ENCODE measurements at places on chromosomes 16 and 17.

DNA sequence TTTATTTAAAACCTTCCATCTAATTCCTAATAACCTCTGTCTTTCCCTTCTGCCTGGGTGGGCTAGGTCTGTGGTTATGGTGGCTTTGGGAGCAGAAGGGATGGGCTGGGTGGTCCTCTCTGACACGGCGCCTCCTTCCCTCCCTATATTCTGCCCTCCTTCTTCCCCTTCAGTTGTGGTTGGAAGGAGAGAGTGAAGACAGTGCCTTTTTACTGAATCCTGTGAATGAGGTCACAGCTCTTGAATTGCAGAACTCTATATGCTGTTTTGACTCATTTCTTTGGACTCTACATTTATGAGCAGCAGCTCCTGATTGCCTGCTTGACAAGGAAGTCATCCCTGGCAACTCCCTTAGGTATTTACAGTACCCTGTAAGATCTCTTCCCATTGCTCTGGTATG lies 256.0 kb upstream of the ELAC2 start:
- peak; percentile 1 for DNase-seq

- no peak for DNase-seq
These were observed 440.8 kb downstream of the KCNJ2 start for GRCh38 chr17:70610161-70610560.

DNA sequence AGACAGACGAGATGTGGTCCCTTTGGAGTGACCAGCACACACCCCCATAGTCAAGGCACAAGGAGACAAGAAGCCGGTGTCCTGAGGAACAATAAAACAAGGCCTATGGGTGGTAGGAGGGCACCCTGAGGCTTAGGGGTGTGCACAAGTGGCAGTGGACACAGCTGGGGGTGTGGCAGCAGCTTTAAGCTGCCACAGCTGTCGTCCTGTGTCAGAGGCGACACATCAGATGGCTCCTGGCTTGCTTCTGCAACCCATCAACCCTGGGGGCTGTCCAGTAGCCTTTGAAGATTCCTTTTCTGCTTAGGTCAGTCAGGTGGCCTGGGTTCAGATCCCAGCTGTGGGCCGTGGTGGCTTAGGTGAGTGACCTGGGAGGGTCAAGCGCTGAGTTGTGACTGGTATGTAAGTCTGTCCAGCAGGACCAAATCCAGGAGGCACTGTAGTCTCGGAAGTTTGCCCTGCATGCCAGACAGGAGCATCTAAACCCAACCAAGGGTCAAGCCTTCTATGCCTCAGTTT lies 15.8 kb downstream of the DRC3 start:
- DNase-seq, result no peak

- DNase-seq, result no peak
These were observed 23.9 kb upstream of the NGFR start for GRCh38 chr17:49471089-49471683.

GRCh38 chr16:53768167-53768566 lies 64.2 kb downstream of the FTO start:
- DNase-seq, result no peak

DNA sequence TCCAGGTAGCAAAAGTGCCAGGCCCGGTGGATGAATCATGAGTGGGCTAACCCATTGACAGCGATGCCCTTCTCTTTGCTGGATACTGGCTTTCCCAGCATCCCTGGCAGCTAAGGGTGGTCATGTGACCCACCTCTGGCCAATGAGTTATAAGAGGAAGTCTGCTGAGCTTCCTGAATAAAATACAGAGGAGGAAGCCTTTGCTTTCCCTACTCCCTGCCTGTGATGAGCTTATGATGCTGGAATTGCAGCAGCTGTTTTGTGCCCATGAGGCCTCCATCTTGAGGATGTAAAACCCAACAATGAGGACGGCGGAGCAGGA lies 15.0 kb upstream of the ATP2A3 start:
- DNase-seq, result no peak

DNA sequence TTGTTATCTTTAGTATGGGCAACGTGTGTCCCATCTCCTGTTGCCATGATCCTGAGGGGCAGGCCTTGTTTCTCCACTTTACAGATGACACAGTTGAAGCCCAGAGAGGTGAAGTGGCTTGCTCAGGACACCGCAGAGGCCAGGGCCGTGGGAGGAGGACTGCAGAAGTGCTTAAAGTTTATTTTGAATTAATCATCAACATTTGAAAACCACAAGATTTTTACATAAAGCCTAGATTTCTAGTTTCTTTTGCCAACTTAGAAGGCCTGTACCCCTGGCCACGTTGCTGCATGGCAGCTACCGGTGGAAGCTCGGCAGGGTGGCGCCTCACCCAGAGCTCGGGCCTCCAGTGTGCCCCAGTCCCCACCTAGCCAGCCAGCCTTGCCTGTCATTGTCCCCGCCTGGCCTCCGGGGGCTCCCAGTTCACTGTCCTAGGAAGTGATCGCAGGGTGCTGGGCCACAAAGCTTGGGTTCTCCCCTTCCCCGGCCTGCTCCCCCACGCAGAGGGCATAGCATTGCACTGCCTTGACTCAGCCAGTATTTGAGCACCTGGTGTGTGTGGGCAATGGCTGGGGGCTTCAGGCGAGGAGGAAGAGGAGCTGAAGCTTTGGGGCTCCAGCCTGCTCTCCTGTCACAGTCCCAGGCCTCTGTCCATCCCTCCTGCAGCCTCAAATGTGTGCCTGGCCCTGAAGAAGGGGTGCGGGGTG lies 14.8 kb upstream of the ADCY7 start:
- peak; percentile 96 for DNase-seq

GRCh38 chr17:55436224-55437158 lies 14.9 kb upstream of the MMD start:
- no peak for DNase-seq

GRCh38 chr17:35116845-35117244 lies 2.8 kb downstream of the RAD51D start:
- no peak for DNase-seq

DNA sequence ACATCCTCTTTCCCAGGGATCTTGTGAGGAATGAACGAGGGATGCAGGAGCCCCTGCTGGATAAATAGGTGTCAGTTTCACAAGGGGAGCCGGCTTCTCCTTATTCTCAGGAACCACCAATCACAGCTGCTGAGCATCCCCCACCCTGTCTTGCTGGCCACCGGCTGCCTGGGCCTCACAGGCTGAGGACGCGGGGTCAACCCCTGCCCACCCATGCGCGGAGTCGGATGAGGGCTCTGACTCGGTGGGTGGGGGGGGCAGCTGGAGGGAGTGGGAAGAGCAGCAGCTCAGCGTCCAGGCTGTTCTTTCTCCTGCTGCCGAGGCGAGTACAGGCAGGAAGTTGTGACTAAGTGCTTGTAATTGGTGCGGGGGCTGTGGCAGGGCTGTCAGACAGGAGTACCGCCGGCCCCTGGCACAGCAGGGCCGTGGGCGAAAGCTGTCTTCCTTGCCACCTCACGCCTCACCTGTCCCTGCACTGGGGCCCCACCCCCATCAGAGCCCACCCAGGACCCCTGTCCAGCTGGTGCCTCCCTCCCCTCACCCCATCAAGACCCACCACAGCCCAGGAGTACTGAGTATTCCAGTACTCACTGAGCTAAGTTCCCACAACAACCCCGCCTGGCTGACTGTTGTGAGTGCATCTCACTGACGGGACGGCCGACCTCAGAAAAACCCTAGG lies 11.0 kb upstream of the DPEP1 start:
- peak; percentile 89 for DNase-seq

DNA sequence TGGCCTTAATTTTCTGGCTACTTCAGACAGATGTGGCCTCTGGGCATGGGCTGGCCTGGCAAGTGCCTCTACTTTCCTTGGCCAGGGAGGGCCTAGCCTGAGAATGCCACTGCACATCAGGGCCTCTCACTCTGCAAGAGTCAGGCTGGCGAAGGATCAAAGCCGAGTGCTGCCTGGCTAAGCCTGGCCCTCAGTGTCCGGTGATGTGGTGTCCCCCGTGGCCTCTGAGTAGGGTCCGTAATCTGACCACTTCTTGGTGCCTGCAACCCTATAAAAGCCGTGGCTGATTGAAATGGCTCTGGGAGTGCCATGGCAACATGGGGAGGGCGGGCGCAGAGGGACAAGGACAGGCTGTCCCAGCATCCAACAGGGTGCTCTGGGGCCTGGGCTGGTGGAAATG lies 30.2 kb downstream of the TBX4 start:
- DNase-seq, result no peak

- DNase-seq, result no peak
These were observed 32.3 kb downstream of the BRCA1 start for GRCh38 chr17:43092901-43093300.

DNA sequence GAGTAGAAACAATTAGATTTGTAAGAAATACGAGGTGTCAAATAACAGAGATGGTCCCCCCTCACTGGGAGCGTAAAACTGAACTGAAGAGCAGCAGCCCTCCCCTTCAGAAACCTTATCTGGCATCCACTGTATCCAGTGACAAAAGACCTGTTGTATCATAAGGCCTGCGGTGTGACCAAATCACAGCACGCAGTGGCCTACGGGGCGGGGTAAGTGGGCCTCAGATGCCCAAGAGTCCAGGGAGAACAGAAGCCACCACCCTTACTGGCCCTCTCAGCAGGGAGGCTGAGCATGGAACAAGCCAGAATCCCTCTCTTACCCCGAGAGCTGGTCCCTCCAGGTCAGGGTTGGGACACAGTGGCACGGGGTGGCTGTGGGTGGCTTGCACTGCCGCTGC lies 5.5 kb downstream of the JMJD6 start:
- DNase-seq, result no peak

DNA sequence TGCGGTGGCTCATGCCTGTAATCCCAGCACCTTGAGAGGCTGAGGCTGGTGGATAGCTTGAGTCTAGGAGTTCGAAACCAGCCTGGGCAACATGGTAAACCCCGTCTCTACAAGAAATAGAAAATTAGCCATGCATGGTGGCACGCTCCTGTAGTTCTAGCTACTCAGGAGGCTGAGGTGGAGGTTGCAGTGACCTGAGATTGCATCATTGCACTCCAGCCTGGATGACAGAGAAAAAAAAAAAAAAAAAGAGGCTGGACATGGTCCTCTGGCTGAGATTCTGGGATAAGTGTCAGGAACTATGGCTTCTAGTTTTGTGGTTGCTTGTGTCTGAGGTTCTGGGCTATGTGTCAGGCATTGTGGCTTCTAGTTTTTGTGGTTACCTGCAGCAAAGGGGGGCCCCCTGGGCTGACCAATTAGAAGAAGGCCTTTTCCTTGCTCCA lies 7.0 kb downstream of the KSR1 start:
- peak; percentile 64 for DNase-seq

- DNase-seq, result peak; percentile 2
These were observed 87.3 kb downstream of the MAP2K6 start for GRCh38 chr17:69501591-69502468.

- no peak for DNase-seq
These were observed 144.5 kb downstream of the RPTOR start for GRCh38 chr17:80689129-80689619.

- no peak for DNase-seq
These were observed 4.1 kb upstream of the PPP1R9B start for GRCh38 chr17:50154604-50155003.

DNA sequence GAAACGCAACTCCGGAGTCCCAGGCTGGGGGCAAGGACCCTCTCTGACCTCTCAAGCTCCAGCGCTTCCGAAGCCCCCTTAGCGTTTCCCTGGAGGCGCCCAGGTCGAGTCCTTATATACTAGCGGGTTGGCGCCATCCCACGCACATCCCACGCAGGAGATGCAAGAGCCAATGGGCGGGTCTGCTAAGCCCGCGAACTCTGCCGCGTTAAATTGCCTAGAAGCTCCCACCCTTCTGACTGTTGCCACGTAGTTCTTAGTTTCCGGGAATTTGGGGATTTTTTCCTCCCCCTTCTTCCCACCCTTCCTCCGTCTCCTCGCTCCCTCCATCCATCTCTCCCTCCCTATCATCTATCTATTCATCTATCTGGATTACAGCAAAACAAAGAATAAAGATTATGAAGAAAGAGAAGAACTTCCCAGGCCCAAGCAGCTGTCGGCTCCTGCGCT lies at the start of gene SLFN11:
Gene SLFN11, minus strand, starts transcription at position 88 of the 450 bp plus-strand sequence. CDS start 9,814 bp downstream, outside the sequence.
- DNase-seq, result peak; percentile 93

GRCh38 chr17:8051831-8052230 lies 13.0 kb downstream of the ALOX15B start:
- DNase-seq, result no peak

DNA sequence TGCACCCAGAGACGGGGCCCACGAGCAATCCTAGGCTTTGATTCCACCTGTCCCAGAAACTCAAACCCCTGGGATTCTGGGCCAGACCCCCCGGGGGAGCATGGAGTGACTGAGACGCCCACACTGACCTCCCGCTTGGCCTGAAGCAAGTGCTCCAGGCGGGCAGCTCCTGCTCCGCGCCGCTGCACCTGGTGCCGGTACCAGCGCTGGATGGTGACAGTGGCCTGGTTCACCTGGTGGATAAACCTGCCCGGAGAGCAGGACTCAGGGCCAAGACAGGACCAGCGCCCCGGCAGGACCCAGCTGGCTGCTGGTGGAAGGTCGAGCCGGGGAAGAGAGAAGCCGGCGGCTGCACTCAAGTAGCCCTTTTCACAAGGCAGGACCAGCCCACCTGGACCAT lies 22.6 kb downstream of the CEP131 start:
- DNase-seq, result no peak

GRCh38 chr17:80389011-80389995 lies 25.7 kb upstream of the ENDOV start:
- DNase-seq, result no peak

GRCh38 chr16:50036426-50036825 lies 11.4 kb downstream of the CNEP1R1 start:
- DNase-seq, result no peak

Measured in M059J (cell line).